Smooth muscle cell of the coronary artery (primary cell): ENCODE measurements at places on chromosomes 16 and 17. TPM values are rescaled to one million over a fixed set of nuclear protein-coding genes. Genes with fewer than 3 reads are reported as not detected.

NOD2 gene
- total RNA-seq = 0.30 and 0.59 TPM in 2 replicates

FBXW10 gene
- under 0.01 TPM in 1 of 2 replicates, not detected in the other for total RNA-seq

HSD17B2 gene
- 0.35 TPM in 1 of 2 replicates, not detected in the other for total RNA-seq

TBC1D28 gene
- total RNA-seq = not detected in 2 replicates

RASL10B gene
- total RNA-seq = 0.98 and 1.6 TPM in 2 replicates
